Stimulated activated CD4-positive, alpha-beta T cell treated with anti-CD3 and anti-CD28 coated beads, Interleukin-4, amount 100 ng/mL, for 4 hours (primary cell): ENCODE measurements at places on chromosomes 5 and 9.

DNA sequence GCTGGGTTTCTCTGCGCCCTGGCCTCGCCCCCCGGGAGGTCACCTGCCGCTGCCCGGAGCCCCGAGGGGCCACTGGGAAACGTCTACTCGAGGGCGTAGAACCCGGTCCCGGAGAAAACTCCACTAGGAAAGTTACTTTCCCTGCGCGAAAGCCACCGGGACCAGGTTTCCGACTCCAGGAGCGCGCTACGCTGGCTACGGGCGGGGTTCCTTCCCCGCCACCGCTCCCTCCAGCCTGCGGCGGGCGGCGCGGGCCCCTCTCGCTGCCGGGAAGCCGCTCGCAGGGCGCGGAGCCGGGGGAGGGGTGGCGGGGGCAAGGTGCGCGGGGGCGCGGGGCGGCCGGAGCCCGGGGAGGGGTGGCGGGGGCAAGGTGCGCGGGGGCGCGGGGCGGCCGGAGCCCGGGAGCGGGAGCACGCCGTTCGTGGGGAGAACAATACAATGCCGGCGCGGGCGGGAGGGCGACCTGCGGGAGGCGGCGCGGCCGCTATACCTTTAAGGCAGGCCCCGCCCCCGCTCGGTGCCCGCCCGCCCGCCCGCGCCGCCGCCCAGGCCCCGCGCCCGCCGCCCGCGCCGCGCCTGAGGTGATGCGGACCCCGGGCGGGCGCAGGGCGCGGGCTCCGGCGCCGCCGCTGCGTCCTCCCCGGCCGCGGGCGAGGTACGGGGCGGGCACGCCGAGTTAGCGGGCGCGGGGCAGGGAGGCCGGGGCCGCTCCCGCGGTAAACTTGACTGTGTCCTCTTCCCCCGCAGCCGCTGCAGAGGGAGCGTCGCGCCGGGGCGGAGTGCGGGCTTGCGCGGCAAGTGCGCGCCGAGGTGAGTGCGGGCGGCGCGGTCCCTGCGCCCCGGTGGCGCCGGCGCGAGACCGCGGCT, 278.1 kb downstream of the AOPEP start:
- peak; percentile 10 for DNase-seq

GRCh38 chr9:124869986-124870560, 8.1 kb downstream of the ARPC5L start:
- DNase-seq, result peak; percentile 88

DNA sequence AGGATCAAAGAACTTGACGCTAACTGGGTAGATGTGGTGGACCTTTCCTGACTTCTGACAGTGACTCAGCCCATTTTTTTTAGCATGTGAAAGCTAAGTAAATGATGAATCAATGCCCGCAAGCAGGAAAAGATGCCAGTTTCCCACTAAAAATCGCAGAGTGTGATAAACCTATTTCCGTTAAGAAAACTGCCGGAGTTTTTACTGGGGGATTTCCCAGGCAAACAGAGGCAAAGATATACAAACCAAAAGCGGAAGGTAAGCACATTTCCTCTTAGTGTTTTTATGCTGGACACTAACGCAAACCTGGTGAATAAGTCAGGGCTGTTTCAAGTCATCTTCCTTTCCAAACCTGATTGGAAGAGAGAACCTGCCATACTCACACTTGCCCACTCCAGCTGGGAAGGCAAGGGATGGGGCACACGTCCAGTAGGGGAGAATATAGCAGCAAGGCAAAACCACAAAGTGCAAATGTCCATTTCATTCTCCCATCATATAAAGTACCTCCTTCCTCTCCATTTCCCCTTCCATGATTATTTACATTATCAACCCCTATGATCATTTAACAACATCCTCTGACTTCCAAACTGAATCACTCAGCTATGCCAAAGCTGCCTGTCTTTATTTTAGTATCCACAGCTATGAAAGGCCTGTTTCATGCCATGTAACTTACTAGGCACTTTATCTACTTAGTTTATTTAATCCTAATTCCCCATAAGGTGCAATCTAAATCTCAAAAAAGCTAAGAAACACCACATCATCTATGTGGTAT, 349.7 kb upstream of the RFX3 start:
- no peak for DNase-seq

GRCh38 chr5:144313147-144313726, 142.6 kb downstream of the KCTD16 start:
- no peak for DNase-seq

DNA sequence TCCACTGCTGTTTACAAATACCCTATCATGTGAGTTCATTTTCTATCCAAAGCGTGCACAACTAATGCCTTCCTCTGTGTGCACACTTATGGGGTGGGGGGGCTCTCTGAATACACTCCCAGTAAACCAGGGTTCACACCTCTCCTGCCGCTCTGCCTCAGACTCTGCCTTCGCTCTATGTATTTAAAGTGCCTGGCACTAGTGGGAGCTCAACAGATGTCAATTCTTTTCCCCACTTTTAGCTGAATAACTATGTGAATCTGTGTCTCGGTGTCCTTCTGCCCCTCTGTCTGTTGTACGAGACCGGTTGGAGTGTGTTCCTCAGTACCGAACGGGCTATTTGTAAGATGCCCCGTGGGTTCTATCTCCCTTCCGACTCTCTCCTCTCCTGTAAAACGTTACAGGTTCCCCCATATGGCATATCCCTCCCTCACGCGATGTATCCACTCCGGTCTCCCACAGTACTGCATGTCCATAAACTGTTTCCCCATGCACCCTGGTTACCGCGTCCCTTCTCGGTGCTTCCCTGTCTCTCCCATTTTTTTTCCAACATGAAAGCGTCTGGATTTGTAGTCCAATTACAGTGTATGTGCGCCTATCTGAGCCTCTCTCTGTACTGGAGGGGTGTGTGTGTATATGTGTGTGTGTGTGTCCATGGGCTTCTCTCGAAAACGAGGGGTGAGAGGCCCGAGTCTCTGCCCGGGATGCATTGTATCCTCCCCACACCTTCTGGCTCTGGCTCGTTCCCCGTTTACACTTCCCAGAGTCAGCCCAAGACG, 1.6 kb downstream of the ELL2 start:
- DNase-seq, result no peak

- no peak for DNase-seq
These were observed 603.6 kb upstream of the CLINT1 start for GRCh38 chr5:158462349-158463114.

DNA sequence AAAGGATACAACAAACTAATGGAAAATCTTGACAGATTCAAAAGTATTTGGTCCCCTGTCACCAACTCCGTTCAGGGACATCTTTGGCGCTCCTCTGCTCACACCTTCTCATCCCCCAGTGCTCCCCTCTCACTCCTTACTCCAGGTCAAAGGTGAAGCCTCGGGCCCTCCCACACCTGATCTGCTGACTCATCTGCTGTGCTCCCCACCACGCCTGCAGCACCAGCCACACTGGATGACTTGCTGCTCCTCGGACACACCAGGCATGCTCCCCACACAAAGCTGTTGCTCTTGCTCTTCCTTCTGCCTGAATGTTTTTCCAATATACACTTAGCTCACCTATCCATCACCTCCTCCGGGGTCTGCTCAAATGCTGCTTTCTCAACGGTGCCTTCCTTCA, 123.4 kb downstream of the ESM1 start:
- DNase-seq, result no peak

DNA sequence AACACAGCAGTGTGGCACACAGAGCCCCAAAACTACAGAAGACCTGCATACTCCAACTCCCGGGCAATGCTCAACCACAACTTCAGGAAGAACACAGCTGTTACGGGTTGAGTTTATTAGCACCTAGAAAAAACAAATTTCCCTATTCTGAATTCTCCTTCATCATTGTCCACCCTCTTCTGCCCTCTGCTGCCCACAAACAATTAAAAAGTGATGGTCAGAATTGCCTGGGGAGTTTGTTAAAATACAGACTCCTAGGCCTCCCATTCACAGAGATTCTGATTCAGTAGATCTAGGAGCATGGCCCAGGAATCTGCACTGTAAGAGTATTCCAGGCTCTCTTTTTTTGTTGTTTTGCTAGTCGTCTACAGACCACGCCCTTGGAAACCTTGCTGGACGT, 310.6 kb downstream of the NDUFS4 start:
- no peak for DNase-seq

GRCh38 chr5:97559827-97560598, 377.0 kb upstream of the RIOK2 start:
- DNase-seq, result no peak

- DNase-seq, result no peak
These were observed 293.4 kb downstream of the EDIL3 start for GRCh38 chr5:84091127-84091799.

DNA sequence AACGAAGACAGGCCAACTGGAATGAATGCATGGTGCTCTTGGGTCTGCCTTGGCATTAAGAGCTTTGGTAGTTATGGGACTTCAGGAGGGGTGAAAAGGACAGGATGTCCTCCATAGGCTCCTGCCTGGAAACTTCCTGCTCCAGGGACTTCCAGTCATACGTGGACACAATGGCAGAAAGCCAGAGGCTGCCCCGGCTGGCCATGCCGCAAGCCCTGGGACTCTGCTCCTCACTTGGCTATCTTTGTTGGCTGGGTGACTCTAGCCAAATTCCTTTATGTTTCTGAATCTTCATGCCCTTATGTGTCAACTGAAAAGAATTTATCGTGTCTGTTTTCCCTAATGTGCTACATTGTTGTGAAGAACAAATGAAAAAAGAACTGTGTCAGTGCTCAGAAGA, 136.9 kb downstream of the SIL1 start:
- no peak for DNase-seq

DNA sequence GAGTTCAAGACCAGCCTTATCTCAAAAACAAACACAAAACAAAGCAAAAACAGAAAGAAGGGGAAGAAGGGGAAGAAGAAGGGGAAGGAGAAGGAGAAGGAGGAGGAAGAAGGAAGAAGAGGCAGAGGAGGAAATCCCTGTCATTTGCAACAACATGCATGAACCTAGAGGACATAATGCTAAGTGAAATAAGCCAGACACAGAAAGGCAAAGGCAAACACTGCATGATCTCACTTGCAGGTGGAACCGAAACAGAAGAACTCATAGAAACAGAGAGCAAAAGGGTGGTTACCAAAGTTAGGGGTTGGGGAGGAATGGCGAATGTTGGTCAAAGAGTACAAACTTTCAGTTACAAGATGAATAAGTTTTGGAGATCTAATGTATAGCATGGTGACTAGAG, 135.4 kb downstream of the UGCG start:
- DNase-seq, result no peak

GRCh38 chr5:1524481-1524798, 680 bp upstream of the LPCAT1 start:
- DNase-seq, result no peak

GRCh38 chr9:2545881-2546490, 75.6 kb upstream of the VLDLR start:
- no peak for DNase-seq

- no peak for DNase-seq
These were observed 261.3 kb downstream of the PIK3R1 start for GRCh38 chr5:68476854-68477253.

- no peak for DNase-seq
These were observed 3.8 kb downstream of the EGR1 start for GRCh38 chr5:138468966-138469539.

DNA sequence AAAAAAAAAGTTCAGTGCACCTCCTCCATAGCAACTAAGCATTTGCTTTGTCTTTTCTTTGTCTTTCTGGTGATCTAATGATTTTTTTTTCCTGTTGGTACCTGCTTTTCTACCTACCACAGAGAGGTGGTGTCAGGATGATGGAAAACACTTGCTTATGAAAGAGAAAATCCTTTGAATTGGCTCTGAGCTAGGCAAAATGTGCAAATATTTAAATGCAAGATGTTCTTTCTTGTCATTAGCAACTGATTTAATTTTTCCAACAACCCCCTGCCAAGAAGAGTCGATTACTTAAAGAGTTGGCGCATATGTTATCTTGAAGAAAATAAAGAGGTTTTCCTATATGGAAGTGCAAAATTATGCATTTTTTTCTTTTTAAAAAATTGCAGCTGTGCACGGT, 37.7 kb downstream of the TNC start:
- DNase-seq, result no peak

GRCh38 chr5:129658801-129659200, 89.1 kb upstream of the MINAR2 start:
- DNase-seq, result no peak

DNA sequence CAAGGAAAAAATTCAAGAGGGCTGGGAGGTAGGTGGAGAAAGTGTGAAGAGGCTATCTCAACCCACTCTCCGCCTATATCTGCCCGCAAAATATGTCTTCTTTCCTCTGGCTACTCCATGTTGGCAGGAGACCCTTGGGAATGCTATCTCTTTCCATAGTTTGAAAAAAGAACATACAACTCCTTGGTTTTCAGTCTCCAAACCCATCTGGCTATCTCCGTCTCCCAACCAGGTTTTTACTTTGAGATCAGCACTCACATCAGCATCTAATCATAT, 109.9 kb upstream of the IFNE start:
- no peak for DNase-seq

GRCh38 chr5:6723816-6724300, 10.6 kb downstream of the TENT4A start:
- DNase-seq, result no peak

DNA sequence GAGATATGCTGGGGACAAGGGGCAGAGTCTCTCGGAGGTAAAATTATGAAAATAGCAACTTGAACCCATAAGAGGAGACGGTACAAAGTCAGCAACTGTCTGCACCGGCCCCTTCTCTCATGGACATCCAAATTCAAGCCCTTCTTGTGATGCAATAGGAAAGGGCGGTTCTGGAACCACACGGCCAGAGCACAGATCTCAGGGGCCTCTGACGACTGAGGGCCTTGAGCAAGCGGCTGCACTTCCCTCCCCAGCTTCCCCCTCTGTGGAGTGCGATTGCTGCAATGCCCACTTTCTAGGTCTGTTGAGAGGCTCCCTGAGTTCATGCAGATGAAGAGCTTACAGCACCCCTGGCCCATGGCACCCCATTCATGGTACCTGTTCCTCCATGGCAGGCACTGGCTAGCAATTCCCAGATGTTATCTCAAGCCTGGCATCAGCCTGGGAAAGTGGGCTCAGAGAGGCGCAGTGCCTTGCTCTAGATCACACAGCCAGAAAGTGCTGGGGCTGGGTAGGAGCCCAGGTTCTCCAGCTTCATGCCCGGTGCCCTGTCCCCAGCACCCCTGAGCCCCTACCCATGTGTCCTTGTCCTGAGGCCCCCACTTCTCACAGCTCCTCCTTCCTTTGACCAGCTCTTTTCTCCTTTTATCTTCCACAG, 17.7 kb upstream of the CPLX2 start:
- no peak for DNase-seq
